ENCODE measurements at places on chromosomes 7 and 10.

DNA sequence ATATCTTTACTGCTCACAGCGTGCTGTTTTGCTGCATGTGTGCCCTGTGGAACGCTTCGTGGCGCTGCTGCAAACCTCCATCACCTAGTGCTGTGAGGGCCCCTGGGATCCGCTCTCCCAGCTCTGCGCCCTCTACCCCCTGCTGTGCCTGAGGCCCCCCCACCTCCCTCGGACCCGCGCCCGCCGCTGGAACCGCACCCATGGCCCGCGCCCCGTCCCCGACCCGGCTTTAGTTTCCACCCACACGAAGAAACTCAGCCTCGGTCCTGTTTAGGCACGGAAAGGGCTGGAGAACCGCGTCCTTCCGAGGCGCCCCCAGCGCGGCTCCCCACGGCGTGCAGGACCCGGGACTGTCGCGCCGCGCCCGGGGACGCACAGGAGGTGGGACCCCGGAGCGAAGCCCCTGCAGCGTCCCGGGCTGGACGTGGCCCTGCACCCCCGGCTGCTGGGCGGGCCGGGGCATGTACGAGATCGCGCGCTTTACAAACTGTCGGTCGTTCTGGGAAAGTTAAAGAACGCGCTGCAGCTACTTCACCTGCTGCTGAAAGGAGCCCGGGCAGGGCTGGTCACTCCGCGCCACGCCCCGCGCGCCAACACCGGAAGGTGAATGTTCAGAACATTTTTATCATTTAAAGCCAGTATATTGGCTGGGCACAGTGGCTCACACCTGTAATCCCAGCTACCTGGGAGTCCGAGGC lies 54.3 kb downstream of the BMS1 start:
- no peak for DNase-seq

- no peak for DNase-seq
Measured at GRCh38 chr10:111108441-111108840, 31.6 kb downstream of the ADRA2A start.

GRCh38 chr10:66283064-66283463 lies 642.8 kb upstream of the LRRTM3 start:
- no peak for DNase-seq

DNA sequence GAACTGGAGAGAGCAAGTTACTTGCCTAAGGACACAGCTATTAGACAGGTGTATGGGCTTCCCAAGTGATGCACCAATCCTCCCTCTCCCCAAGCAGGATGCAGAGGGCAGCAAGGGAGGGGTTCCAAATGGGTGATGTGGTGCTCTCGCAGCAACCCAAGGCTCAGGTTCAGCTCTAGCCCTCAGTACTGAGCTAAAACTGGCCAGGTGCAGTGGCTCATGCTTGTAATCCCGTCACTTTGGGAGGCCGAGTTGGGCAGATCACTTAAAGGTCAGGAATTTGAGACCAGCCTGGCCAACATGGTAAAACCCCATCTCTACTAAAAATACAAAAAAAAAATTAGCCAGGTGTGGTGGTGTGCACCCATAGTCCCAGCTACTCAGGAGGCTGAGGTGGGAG lies 40.7 kb downstream of the GPRIN2 start:
- DNase-seq: no peak
